ENCODE measurements at places on chromosomes 5 and 9.

DNA sequence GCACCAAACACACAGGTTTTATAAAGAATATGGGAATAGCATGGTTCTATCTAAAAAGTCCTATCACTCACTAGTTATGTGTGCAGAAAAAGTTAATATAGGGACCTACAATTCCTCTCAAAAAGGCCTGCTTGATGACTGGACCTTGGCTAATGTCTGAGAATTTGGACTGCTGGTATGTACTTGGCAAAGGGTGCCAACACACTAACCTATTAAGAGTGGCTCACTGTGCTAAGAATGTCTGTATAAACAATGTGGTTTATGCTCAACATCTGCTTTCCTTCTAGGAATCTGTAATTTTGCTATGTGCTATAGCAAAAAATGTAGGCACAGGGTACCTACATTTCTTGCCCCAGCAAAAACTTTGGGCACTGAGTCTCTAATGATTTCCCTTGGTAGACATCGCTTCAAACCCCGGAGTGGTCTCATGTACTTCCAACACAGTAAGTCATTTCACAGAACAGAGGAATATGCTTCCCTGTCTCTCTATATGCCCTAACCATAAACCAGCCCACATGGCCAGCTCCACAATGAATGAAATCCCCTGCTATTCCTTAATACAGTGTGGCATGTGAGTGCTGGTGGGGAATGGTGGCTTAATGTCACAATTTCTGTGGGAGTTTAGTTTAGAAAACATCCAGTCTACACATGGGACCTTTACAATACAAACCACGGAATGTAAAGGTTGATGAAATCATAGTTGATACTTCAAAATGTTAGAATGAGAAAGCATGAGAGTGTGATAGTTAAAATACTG is 101.7 kb downstream of the UBAP2 start:
- peak; percentile 91 for DNase-seq

DNA sequence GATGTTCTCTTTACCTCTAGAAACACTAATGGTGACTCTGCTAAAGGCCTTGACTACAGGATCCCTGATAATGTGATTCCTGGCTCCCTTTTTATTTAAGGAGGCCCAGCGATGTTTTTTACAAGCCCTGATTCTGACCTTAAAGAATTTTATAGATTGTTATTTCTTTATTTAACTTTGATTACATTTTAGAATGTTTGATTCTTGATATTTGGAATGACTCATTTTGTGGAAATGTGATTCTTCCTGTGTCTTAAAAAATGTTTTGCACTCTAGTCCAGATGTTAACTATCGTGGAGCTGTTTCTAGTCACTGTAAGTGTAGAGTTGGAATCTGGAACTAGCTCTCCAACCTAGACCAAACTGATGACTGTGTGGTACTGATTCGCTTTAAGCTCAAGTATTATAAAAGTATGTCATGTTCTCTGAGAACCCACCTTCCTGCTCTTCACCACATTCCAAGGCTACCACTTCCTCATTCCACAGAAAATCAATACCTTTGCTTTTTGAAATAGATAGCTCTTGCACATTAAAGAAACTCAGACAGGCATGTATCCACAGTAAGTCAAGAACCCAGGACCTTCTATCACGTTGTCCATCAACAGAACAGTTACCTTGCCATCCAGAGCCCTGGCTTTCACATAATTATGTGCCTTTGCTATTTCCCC is 65.2 kb downstream of the JMY start:
- DNase-seq, result no peak

GRCh38 chr5:180097163-180097894 is 25.8 kb upstream of the RNF130 start:
- no peak for DNase-seq

DNA sequence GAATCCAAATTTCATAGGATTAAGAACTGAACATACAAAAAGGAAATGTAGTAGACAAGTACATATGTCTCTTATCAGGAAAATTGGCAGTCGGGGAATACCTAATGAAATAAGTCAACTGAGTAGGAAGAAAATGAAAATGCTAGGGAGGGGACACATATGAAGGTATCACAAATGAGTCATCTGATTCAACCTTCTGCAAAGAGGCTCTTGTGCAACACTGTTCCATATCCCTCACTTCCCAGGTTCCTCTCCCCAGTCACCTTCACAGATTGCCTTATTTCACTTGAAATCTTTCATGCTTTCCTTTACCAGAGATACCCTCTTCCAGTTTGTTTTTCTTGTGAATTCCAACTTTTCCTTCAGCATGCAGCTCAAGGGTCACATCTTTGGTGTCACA is 139.0 kb downstream of the RFX3 start:
- no peak for DNase-seq

DNA sequence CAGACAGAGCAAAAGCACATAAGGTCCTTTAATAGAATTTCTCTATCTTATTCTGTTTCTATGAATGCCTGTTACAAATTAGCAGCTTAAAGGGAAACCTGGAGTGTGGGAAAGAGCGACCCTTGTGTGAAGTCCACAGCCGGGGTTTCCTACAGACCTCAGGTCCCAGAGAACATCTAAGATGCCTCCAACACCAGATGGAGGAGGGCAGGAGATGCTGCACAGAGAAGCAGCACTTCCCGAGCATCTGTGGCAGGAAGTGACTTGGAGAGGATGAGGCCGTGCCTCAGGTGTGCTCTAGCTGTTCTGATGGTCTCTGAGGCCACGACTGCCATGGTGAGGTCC is 26.8 kb downstream of the IRF1 start:
- DNase-seq, result no peak
